Hair follicle dermal papilla cell (primary cell): ENCODE measurements at places on chromosomes 1 and 21. TPM values are rescaled to one million over a fixed set of nuclear protein-coding genes. Genes with fewer than 3 reads are reported as not detected.

The GNG4 gene
- under 0.01 TPM in 1 of 2 replicates, not detected in the other for total RNA-seq

The AGRN gene
- total RNA-seq, result 35.6 and 51.6 TPM in 2 replicates

The RIT1 gene
- total RNA-seq, result 41.5 and 43.0 TPM in 2 replicates

The FCGR3A gene
- not detected in 2 replicates for total RNA-seq

The SH3BGRL3 gene
- total RNA-seq, result 18.7 and 25.0 TPM in 2 replicates

The LCE1E gene
- total RNA-seq, result not detected in 2 replicates

The FAM163A gene
- not detected in 2 replicates for total RNA-seq

The ALX3 gene
- 0.36 and 1.9 TPM in 2 replicates for total RNA-seq

The PRDX6 gene
- 108 TPM in 2 replicates for total RNA-seq

The LAPTM5 gene
- total RNA-seq, result 0.97 TPM in 2 replicates

The IQGAP3 gene
- 6.5 and 7.7 TPM in 2 replicates for total RNA-seq

The AADACL4 gene
- 0.16 TPM in 1 of 2 replicates, not detected in the other for total RNA-seq

The PADI2 gene
- 0.32 and 1.2 TPM in 2 replicates for total RNA-seq

The EXO5 gene
- total RNA-seq, result 10.7 and 11.0 TPM in 2 replicates

The RAVER2 gene
- 11.2 and 16.6 TPM in 2 replicates for total RNA-seq

The INKA2 gene
- total RNA-seq, result 1.6 and 2.4 TPM in 2 replicates

The DEPDC1 gene
- total RNA-seq, result 1.5 and 1.6 TPM in 2 replicates

The ZMYND12 gene
- 0.65 and 1.3 TPM in 2 replicates for total RNA-seq

The C1QC gene
- total RNA-seq, result not detected in 2 replicates

The MAN1C1 gene
- total RNA-seq, result 15.8 and 16.9 TPM in 2 replicates
